AG04450 (cell line): ENCODE measurements at places on chromosomes 7 and 10.

DNA sequence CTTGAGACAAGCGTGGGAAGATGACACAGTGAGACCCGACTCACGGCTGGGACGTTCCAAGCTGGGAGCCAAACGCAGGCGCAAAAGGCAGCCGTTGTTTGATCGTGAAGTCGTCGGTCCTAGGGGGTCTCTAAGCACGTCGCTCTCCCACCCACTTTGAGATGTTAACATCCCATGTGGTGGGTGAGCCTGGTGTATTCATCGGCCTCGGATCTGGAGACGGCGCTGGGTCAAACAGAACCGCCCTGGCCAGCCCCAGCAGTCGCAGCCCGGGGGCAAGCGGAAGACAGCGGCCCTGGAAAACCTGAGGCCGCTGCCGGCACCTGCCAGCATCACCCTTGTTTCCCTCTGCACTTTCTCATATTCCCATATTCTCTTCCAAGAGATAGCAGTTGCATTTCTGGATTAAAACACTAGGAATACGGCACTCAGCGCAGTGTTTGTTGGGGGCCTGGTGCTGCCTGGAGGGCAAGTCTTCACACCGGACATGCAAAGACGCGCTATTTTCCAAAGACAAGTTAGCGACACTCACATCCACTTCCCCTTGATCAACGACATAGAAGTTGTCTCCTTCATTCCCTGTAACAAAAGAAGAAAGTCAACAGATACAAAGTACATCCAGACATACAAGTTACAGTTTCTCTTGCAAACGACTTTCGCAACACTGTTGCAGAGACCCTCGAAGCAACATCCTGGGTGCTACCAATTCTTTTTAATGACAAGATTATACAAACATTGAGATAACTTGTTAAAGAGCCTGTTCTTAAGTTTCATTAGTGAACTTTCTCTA is 86.2 kb upstream of the PDGFA start:
- no peak for DNase-seq

DNA sequence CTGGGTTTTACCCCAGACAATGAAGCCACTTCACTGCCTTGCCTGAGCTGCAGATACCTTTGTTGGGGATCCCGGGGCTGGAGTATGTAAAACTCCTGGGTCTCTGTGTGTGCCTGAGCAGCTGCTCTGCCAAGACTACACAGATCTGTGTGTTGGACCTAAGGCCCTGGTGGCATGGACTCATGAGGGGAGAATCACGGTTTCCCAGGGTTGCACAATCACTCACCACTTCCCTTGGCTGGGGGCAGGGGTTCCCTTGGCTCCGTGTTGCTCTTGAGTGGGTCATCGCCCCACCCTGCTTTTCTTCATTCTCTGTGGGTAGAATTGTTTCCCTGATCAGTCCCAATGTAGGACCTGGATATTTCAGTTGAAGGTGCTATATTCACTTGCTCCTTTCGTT is 13.9 kb upstream of the TBATA start:
- DNase-seq, result no peak

- no peak for DNase-seq
Observed at GRCh38 chr10:131555406-131555805, 243.9 kb upstream of the TCERG1L start.

GRCh38 chr7:33471636-33472242 is 342.4 kb downstream of the BBS9 start:
- DNase-seq, result no peak

- no peak for DNase-seq
Observed at GRCh38 chr7:111092406-111093236, 1.7 kb downstream of the LRRN3 start.

GRCh38 chr10:80966326-80966986 is 428.8 kb downstream of the SH2D4B start:
- no peak for DNase-seq

DNA sequence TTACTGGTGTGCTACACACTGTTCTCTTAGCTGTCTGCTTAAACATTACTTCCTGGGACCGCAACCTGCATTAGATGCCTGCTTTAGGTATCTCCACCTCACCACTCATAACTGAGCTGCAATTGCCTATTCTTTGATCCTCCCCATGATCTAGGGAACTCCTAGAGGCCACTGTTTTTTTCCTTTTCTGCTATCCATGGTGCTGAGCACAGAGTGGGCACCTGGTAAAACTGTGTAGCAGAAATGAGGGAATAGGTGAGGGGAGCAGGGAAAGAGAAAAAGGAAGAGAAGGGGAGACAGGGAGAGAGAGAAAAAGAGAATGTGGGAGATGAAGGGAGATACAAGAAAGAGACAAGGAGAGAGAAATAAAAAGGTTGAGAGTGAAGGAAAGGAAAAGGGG is 434.9 kb downstream of the ADRA2A start:
- DNase-seq, result no peak

DNA sequence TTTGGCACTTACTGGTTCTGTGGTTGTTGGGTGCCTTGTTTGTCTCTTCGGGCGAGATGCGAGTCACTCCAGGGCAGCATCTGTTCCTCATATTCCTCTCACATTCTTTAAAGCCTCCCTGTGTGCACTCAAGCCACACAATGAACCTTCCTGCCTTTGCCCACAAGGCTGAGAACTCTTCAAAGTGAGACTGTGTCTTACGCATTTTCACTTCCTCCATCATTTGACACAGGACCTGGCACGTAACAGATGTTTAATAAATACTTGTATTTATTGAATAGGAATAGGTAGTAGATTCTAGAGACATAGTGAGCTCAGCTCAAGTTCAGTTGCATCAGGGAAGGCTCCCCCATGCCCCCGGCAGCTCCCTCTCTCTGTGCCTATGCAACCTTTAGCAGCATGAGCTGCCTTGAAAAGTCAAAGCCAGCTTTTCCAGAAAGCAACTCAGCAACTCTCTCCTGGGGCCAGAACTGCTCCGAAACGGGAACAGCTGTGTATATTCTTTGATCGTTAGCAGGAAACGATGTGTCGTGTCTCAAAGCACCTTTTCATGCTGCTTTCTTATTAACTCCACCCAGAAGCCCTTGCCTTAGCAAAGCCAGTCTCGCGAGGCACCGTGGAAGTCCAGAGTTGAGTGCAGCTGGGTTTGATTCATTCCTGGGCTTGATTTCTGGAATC is 97.5 kb downstream of the PFKFB3 start:
- peak; percentile 11 for DNase-seq

- DNase-seq, result no peak
Observed at GRCh38 chr7:157476654-157477549, 140.1 kb downstream of the DNAJB6 start.

GRCh38 chr10:85542152-85542551 is 824.4 kb downstream of the GRID1 start:
- no peak for DNase-seq

DNA sequence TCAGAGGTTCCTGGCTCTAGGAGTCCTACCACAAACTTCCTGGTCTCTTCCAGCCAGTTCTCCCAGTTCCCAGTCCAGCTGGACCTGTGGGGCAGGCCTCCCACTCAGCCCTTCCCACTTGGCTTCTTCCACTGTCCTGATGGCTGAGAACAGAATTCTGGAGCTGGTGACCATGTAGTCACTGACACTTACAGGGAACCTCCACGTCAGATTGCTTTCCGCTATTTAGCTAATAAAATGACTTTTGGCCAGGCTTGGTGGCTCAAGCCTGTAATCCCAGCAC is 63.5 kb upstream of the ZRANB1 start:
- no peak for DNase-seq

DNA sequence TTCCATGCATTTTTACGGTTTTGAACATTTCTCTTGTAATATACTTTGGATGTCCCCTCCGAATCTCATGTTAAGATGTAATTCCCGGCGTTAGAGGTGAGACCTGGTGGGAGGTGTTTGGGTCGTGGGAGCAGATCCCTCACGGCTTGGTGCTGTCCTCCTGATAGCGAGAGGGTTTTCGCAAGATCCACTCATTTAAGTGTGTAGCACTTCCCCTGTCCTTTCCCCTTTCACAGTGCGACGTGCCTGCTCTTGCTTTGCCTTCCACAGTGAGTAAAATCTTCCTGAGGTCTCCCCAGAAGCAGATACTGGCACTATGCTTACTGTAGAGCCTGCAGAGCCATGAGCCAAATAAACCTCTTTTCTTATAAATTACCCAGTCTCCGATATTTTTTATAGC is 6.6 kb downstream of the GPR141 start:
- no peak for DNase-seq

GRCh38 chr10:103549349-103549685 is 55.8 kb downstream of the NEURL1 start:
- DNase-seq, result no peak

- DNase-seq, result no peak
Observed at GRCh38 chr10:927131-927530, 4.4 kb downstream of the LARP4B start.

- DNase-seq, result no peak
Observed at GRCh38 chr7:132029369-132030085, 473.1 kb upstream of the PODXL start.

- peak; percentile 67 for DNase-seq
Observed at GRCh38 chr7:116569737-116570136, 44.9 kb downstream of the CAV1 start.

- DNase-seq, result no peak
Observed at GRCh38 chr7:2928613-2929311, 84.7 kb upstream of the GNA12 start.

- no peak for DNase-seq
Observed at GRCh38 chr7:4191046-4191445, 491.0 kb upstream of the FOXK1 start.

DNA sequence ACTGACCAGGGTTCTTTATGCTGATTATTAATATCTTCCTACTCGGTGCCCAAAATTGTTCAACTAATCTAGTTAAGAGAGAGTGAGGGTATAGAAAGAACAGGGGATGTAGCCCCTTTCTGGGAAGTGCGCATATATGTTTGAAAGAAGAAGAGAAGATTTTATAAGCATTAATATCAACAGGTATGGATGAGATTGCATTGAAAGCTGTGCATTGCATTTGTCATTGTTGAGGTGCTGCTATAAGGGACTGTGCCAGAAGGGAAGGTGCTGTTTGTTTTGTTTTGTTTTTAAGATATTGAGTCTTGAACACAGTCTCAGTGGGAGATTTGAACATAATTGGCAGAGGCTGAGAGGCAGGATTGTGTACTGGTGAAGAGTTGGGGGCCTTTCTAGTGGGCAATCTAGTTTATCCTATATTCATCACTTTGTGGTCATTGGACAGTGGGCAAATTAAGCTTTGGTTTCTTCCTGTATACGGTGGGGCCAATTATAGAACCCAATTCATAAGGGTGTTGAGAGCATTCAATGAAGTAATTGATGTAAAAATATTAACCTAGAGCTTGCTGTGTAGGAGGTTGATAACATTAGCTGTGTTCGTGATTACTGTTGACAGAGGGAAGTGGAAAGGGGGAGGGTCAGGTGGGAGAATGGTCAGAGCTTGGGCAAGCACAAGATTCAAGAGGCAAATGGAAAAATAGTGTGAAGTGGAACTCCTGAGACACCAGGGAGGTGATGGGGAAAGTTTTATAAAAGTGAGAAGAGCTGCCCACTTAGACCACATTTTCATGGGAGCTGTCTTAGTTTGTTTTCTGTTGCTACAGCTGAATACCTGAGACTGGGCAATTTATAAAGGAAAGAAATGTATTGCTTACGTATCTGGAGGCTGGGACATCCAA is 19.9 kb upstream of the PCGF5 start:
- no peak for DNase-seq

DNA sequence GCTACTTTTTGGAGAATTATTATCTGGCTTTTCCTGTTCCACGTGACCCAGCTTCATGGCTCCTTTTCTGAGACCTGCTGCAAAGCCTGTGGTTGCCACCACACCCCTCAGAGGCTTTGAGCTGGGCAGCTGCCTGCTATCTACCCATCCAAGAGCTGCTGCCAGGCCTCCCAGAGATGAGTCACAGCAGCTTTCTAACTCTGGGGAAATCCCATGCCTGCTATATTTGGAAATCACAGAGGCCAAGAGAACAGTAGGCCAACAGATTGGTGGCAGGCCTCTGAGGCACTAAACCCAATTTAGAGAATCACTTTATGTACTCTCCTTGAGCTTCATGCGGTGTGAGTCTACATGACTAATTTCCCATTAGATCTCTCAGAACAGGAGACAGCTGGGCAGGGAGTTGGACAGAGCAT is 35.2 kb downstream of the SGCE start:
- peak; percentile 53 for DNase-seq

DNA sequence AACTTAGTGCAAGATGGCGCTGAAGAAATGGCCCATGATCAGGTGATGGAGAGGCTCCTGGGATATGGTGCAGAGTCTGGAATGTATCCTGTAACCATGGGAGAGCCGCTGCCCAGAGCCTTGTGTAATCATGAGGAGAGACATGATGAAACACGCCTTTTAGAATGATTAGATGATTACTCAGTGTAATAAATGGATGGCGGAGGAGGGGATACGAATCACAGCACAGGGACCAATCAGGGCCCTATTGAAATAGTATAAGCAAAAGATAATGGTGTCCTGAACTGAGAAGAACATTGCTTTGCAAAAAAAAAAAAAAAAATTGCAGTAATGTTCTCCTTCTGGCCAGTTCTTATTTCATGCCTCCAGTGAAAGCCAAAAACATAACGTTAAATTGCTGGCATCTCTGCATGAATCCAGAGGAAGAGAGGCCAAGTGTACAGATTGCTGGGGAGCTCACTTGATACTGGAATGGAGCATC is 668.5 kb upstream of the AUTS2 start:
- DNase-seq, result no peak

DNA sequence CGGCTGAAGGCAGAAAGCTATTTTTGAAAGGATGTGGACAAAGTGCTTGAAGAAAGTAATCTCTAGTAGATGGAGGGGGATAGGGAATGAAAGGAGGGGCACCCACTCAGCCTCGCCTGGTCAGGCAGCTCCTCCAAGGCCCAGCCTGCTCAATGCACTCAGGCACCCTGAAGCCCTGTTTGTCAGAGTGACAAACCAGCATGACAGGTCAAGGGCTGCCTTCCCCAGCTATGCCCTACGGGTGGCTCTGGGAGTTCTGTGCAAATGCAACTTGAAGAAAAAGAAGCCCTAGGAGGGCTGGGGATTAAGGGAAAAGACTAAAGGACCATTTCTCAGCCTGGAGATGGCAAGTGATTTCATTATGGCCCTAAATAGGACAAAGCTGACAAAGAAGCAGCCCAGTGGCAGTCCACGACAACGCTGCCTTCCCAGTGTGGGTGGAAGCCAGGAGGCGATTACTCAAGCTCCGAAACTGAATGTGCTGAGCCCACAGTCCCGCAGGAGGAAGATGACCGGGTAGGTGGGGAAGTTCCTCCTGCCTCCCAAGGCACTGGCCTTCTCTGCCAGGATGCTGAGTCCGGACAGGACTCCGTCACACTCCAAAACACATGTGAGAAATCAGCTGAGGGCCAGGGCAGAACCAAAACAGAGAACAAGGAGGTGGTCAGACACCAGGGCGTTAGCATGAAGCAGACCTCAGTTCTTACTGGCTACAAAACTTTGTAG is 16.3 kb downstream of the LIPA start:
- DNase-seq, result no peak

- peak; percentile 97 for DNase-seq
Observed at GRCh38 chr10:4243651-4244050, 458.6 kb upstream of the KLF6 start.

DNA sequence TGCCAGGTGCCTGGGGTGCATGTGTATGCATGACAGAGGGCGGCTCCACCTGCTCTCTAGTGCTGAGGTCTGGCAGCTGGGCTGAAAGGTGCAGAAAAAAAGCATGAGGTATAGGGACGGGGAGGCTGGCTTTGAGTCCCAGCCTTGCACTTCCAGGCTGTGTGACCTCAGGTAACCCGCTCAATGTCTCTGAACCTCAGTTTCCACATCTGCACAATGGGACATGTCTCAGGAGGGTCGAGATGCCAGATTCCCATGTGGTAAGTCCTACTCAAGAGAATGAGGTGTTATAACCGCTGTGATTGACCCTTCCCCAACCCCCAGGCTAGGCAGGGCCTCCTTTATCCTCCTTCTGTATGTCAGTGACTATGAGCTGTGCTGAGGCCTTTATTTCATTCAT is 48.8 kb downstream of the ARHGAP22 start:
- DNase-seq, result no peak
